CD4-positive, alpha-beta T cell treated with Interleukin-4 for 1 hour (primary cell): ENCODE measurements at places on chromosomes 1 and 21.

GRCh38 chr1:246092136-246092535, 414.9 kb downstream of the SMYD3 start:
- no peak for DNase-seq

- DNase-seq, result no peak
Measured at GRCh38 chr1:228781161-228781808, 46.0 kb downstream of the RHOU start.

- DNase-seq, result no peak
Measured at GRCh38 chr1:200982071-200982945, 41.2 kb downstream of the KIF21B start.

GRCh38 chr1:109011335-109011734, 30.6 kb downstream of the WDR47 start:
- DNase-seq, result no peak

GRCh38 chr1:201100169-201100930, 11.9 kb downstream of the CACNA1S start:
- DNase-seq, result no peak

DNA sequence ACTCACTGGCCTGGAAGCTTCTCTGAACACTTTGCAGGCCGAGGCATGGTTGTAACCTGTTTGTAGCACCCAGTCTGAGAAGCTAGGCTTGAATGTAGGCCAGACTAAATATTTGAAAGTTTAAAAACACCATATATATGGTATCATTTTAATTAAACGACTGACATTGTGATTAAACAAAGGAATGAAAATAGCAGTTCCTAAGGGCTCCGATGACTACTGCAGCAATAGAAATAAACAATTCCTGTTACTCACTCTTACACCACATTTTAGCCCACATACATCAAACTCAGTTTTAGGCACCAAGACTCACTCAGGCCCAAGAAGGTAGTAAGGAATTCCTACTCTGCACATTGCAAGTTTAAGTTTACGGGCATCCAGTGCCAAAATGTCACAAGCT, 281.2 kb downstream of the AKT3 start:
- no peak for DNase-seq

GRCh38 chr1:118097622-118098348, 87.2 kb downstream of the SPAG17 start:
- no peak for DNase-seq

DNA sequence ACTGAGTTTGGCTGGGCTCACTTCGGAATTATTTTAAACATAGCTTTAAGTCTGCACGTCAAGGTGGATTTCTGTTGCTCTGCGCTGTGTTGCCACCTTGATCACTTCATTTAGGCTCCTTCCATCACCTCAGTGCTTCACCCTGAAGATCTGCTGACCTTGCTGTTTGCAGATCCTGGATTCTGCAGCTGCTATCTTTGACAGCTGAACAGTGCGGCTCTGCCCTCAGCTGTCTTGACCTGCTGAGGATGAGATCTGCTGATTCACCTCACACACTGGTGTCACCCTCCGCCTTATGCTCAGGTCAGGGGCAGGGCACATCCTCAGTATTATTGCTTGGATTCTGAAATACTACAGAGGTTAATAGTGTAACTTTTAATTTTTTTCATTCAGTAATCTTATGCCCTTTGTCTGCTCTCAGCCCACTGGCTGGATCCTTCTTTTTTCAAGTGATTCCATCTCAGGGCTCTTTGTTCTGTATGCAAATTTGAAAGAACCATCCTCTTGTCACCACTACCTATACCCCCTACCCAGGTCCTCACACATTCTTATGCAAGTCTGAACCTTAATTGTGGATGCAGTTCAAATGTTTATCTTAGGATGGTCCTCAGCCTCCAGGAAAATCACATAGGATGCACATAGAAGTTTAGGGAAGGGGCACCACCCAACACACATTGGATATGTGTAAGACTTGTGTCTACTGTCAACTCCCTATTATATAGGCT, 364.0 kb downstream of the OLFM3 start:
- no peak for DNase-seq

- no peak for DNase-seq
Measured at GRCh38 chr1:7458946-7459345, 312.1 kb upstream of the VAMP3 start.
